ENCODE measurements at places on chromosomes 4 and X. TPM values are rescaled to one million over a fixed set of nuclear protein-coding genes. Genes with fewer than 3 reads are reported as not detected.

DNA sequence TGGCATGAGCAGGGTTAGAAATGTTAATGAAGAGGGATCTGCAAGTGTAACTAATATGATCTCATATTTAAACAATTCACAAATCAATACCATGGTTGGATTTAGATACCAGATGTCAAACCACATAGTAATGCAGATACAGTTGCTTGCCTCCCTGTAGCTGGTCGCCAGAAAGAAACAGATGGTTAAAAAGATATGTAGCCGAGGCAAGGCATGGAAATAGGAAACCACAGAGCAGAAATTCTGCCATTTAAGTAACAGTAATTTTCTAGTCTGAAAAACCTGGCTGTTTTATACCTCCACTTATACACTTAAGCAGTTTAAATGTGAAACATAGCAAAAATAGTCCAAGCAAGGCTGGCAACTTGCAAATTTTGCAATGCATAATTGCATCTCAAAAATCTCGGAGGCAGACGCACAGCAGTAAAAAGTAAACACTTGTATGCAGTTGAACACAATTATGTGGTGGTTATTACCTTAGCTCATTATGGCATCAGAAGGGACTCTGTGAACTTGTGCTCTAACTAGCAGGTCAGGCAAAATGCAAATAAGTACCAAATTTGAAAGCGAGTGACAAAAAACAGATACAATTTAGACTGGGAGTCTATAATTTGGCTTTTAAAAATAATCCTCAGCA lies 126.8 kb downstream of the NAA11 start:
- H3K27me3 ChIP-seq = no peaks in the 10 kb centered on the region
- H3K27ac ChIP-seq = no peak overlapping the region
- no peak for DNase-seq
- H3K4me3 ChIP-seq = no peak overlapping the region

Gene XG
- not detected for total RNA-seq

GRCh38 chr4:186150926-186151325 lies 40.4 kb upstream of the CYP4V2 start:
- peaks cover 32% of the 10 kb centered on the region for H3K36me3 ChIP-seq
- no peak overlapping the region for H3K4me3 ChIP-seq
- no peaks in the 10 kb centered on the region for H3K27me3 ChIP-seq
- DNase-seq = no peak
- H3K27ac ChIP-seq = no peak overlapping the region

DNA sequence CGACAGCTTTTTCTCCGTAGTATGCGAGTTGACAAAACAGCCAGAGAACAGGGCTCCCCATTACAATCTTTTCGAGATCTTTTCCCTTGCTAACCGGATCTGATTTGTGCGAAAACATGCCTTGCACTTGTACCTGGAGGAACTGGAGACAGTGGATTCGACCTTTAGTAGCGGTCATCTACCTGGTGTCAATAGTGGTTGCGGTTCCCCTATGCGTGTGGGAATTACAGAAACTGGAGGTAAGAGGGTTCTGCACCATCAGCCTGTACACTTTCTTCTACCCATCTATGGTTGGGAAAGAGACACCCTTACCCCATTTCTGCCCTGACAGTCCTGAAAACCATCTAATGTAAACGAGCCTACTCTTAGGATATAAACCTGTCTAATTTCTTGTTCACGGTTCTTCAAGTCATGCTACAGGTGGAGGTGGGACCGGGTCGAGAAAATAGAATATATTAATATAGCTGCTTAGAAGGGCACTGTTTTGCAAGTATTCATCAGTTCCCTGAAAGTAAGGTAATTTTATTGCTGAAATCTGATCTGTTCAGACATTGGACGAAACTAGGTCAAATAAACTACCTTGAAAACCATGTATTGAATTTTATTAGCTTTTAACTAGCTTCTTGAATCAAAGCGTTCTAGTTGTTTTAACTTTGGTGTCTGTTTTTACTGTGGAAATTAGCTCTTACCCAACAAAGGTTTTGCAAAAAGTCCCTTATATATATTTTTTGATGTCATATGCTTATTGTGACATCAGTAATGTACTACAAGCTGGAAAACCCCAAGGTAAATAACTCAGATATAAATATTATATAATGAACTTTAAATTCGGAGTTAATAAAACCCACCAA lies 869 bp downstream of the TMEM184C start:
- peaks cover 37% of the 10 kb centered on the region for H3K4me1 ChIP-seq
- peak overlapping the region; percentile 87 for H3K27ac ChIP-seq
- H3K36me3 ChIP-seq = peaks cover 8% of the 10 kb centered on the region

- DNase-seq = peak; percentile 18
- no peaks in the 10 kb centered on the region for H3K4me1 ChIP-seq
- no peak overlapping the region for H3K4me3 ChIP-seq
- H3K36me3 ChIP-seq = no peaks in the 10 kb centered on the region
- no peak overlapping the region for H3K27ac ChIP-seq
- no peaks in the 10 kb centered on the region for H3K27me3 ChIP-seq
Observed at GRCh38 chrX:29488919-29489318, 726.4 kb upstream of the MAGEB2 start.

DNA sequence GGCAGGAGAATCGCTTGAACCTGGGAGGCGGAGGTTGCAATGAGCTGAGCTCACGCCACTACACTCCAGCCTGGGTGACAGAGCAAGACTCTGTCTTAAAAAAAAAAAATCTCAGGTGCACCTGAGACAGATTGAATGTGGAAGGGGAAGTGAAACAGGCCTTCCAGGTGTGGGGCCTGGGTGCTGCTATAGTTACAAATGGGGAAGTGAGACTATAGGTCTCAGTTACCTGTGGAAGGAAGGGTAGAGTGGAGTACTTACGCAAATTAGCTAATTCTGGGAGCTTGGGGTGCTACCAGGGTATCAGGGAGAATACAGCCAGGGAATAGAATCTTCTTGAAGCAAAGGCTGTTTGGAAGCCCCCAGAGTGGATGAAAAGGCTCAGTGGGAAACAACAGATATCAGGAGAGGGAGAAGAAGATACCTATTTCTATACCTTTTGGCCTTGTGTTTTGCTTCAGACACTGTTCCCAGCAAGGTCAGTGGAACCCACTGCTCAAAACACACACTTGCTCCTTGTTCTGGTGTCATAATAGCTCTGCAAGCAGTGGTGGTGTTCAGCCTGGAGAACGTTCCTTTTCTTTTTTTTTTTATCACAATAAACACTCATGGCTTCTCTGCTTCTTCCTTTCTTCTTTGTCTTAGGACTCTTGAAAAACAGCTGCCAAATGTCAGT lies 7.0 kb downstream of the CD38 start:
- H3K4me3 ChIP-seq = no peak overlapping the region
- H3K4me1 ChIP-seq = peaks cover under 1% of the 10 kb centered on the region
- H3K27ac ChIP-seq = no peak overlapping the region

Gene OCRL
- total RNA-seq = 23.6 TPM

All from stomach (tissue), 19 donors.